Stimulated activated CD4-positive, alpha-beta T cell treated with anti-CD3 and anti-CD28 coated beads, Interleukin-2, amount 100 ng/mL, for 24 hours (primary cell): ENCODE measurements at places on chromosomes 12 and 14.

- no peak for DNase-seq
Measured at GRCh38 chr14:68953196-68953555, 25.9 kb downstream of the ACTN1 start.

- DNase-seq, result peak; percentile 27
Measured at GRCh38 chr14:72443991-72444441, 449.9 kb downstream of the DPF3 start.

GRCh38 chr12:67239061-67239460 is 30.1 kb upstream of the CAND1 start:
- no peak for DNase-seq

DNA sequence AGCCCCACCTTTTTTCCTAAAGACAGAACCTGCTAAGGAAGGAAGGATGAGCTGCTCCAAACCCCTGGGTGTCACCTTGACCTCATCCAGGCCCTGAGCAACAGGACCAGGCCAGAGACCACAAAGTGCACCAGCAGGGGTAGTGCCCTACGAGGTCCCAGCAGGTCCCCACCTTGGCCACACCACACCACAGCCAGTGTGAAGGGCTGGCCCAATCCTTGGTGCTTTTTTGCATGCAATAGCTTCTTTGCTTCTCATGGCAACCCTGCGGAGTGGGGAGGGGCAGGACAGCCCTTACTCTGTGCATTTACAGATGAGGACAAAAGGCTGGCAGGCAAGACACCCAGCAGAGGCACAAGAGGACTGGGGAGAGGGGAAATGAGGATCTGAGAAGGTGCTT is 352.6 kb downstream of the BCL11B start:
- no peak for DNase-seq

DNA sequence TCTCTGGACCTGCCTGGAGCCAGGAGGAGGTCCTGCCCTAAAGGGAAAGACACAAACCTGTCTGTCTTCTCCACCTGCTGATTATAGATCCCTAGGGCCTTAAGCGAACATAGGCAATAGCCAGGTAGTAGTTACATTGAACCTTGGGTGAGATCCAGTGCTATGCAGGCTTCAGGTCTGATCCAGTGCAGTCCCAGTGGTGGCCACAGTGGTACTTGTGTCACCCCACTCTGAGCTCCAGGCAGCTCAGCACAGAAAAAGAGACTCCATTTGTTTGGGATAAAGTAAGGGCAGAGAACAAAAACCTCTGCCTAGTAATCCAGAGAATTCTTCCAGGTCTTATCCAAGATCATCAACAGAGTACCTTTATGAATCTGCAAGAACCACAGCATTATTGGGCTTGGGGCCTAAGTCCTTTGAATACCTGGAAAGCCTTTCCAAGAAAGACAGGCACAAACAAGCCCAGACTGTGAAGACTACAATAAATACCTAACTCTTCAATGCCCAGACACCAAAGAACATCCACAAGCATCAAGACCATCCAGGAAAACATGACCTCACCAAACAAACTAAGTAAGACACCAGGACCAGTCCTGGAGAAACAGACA is 60.4 kb upstream of the KTN1 start:
- no peak for DNase-seq
